ENCODE measurements at places on chromosomes 11 and 22.
A peak's percentile ranks its signal among the peaks of the same experiment; 100 is the strongest.

DNA sequence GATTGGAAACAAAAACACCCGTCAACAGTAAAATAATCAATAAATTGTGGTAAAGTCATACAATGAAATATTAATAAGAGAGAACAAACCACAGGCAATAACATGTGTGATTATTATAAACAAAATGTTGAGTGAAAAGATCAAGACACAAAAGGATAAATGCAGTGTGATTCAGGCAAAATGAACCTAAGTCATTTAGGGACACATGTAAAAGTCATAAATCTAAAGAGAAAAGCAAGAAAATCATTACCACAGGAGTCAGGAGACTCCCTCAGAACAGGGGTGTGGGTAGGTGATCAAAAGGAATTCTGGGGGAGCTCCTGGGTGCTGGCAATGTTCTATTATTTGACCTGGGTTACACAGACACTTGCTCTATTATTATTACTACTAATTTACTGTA lies 47.9 kb upstream of the PPP2R1B start:
- DNase-seq, result no peak

GRCh38 chr11:111739299-111739698 lies 26.9 kb downstream of the PPP2R1B start:
- no peak for DNase-seq

DNA sequence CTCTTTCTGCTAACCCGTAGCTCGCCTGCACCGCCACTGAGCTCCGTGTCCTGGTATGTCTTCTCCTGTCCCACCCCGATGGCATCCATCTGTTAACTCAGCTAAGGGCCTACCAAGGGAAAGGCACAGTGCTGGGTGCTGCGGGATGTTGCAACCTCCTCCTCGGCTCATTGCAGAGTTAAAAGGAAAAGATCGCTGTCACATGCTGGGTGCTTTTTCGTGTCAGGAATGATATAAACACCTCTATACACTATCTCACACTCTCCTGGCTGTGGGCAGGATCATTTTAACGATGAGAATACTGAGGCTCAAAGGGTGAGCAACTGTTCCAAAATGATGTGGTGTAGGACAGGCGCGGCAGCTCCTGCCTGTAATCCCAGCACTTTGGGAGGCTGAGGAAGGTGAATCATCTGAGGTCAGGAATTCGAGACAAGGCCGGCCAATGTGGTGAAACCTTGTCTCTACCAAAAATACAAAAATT lies 10.1 kb downstream of the TXN2 start:
- no peak for DNase-seq

DNA sequence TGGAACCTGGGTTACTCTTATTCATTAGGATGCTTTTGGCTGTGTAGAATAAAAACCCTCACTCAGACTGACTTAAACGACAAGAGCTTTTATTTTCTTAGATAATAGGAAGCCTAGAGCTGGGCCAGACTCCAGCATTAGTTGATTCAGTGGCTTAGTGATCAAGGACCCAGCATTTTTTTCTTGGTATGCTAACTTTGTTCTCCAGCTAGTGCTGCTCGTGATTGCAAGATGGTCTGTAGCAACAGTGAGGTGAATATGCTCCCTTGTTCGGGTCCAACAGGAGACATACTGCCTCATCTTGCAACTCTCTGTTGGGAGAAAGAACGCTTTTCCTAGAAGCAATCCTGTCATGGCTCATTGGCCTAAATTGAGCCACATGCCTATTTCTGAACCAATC lies 33.4 kb downstream of the INSC start:
- no peak for DNase-seq

- no peak for DNase-seq
These were observed 1.8 kb upstream of the PDE3B start for GRCh38 chr11:14641801-14642200.

- no peak for DNase-seq
These were observed 70.1 kb downstream of the CYB5R2 start for GRCh38 chr11:7603031-7603781.

- DNase-seq, result no peak
These were observed 726 bp downstream of the ST3GAL4 start for GRCh38 chr11:126355926-126356897.

- peak; percentile 22 for DNase-seq
These were observed 154.1 kb downstream of the MYO18B start for GRCh38 chr22:25896098-25896497.

DNA sequence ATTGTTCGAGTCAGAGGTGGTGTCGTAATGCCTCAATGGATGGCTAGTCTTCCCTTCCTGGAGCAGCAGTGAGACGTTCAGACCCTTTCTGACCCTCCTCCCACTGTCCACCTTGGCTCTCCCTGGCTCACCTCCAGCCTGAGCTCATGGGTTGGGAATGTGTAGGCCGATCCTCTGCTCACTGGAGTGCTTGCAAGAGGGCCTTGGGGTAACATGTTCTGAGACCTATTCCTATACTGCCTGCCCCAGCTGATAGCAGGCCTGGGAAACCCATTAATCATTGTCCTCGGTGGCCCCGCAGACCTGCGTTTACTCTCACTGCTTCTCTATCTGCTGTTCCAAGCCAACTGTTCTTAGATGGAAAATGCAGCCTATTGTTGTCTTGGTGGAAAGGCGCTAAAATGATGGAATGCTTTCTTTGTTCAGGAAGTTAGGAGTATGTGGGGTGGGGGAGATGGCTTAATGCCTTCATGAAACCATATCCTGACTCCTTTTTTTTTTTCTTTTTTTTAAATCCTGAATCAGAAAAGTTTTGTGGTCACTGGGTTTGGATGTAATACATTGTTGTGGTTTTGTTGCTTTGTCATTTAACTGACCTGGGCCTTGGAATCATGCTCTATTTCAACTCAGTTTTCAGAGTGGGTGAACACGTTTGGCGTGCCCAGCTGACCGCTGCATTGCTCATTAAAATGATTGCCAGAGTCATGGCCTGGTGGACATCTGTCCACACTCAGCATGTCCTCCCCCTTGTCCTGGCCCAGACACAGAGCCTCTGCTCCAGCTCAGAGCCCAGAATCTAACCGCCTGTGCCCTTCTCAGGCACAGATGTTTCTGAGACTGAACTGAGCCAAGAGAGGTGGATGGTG lies 72.5 kb downstream of the MICAL2 start:
- DNase-seq, result no peak

GRCh38 chr11:118161786-118162185 lies 9.2 kb upstream of the SCN4B start:
- no peak for DNase-seq

DNA sequence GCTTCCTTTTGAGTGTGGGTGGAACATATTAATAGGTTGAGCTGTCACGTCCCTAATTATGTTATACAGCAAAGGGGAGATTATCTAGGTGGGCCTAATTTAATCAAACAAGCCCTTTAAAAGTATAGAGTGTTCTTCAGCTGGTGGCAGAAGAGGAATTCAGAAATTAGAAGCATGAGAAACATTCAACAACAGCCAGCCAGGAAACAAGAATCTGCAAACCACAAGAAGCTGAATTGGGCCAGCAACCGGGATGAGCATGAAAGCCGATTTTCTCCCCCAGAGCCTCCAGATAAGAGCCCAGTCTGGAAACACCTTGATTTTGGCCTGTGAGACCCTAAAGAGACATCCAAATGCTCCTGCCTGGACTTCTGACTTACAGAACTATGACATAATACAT lies 105.8 kb upstream of the LDLRAD3 start:
- no peak for DNase-seq

- DNase-seq, result no peak
These were observed 5.4 kb downstream of the SHISA8 start for GRCh38 chr22:41909310-41910049.

GRCh38 chr11:129251067-129251466 lies 58.9 kb upstream of the ARHGAP32 start:
- no peak for DNase-seq

DNA sequence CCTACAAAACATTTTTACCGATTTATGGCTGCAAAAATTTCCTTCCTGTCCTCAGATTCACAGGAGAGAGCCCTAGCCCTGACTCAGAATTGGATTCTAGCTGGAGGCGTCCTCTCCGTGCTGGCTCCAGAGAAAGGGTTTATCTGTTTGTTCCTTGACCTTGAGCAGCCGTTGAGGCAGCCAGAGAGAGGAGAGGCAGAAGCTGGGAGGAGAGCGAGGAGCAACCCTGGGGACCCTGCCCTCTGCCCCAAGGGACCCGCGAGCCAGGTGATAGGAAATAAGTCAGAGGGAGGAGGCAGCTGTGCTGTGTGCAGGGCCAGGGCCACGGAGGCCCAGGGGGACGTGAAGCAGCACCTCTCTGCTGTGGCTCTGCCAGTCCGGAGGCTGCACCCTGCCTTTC lies 75.6 kb downstream of the IGLL1 start:
- no peak for DNase-seq
